Nephron progenitor cell (in vitro differentiated cells): ENCODE measurements at places on chromosomes 16 and 17.

DNA sequence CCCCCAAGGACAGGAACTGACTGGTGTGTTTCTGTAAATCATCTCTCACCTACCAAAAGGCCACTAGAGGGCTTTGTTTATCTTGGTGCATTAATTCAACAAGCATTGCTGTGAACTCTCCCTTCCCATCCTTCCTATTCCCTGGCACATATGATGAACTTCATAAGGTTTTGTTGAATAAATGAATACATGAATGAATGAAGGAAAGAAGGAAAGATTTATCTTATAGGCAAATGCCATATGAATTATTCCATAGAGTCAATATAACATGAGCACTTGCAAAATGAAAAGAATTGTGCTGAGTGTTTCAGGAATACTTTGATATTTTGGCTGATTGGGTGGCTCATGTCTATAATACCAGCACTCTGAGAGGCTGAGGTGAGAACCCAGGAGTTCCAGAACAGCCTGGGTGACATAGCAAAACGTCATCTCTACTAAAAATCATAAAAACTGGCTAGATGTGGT is 4.3 kb downstream of the SPDYE4 start:
- no peak for DNase-seq

DNA sequence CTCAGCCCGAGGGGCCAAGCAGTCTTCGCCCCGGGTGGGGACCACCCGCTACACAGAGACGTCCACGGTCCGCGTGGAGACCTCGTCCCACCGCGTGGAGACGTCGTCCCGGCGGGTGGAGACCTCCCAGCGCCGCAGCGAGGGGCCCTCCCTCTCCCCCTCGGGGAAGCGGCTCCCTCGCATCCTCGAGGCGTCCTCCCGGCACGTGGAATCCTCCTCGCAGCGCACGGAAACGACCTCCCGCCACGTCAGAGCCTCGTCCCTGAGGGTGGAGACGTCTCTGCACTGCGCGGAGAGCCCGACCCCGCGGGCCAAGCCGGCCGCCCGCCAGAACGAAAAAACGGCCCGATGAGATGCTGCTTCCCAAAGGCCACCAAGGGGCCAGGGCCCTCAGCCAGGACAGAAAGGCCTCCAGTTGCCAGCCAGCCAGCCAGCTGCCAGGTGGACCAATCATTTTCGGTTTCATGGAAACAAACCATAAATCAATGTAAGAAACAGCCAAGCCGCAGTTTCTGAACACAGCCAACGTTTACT is 424 bp downstream of the C17orf100 start:
- no peak for DNase-seq

- no peak for DNase-seq
Observed at GRCh38 chr16:24677388-24677787, 52.1 kb upstream of the TNRC6A start.

DNA sequence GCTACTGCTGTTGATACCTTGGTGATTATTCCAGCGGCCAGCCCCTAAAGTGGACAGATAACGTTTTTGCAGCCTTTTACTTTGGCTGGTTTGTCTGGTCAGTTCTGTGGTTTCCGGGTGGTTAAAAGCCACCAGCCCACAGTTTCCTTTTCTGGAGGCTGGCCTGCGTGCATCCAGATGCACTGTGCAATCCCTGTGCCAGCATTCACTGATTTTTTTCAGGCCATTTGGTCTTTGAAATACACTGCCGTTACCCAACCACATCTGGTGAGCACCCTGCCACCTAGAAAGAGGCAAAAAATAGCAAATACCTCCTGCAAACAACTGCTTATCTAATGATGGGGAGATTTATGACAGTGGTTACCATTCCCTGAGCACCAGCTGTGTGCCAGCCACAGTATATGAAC is 797 bp downstream of the NUDT7 start:
- peak; percentile 7 for DNase-seq

DNA sequence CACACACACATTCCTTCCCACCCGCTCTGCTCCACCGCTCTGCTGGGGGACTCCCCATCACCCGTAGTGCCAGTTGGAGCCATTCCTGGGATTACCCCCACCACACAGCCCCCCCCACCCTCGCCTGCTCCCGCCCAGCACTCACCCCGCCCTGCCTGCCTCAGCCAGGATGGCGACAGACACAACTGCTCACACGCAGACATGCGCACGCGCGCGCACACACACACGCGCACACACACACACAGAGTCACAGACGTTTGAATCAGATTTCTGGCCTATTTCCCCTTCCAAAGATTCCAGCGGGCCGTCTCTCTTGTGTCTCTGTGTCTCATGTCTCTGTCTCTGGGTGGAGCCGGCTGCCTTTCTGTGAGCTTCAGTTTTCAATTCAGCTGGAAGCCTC is 4.4 kb downstream of the CACNA1G start:
- DNase-seq = no peak

DNA sequence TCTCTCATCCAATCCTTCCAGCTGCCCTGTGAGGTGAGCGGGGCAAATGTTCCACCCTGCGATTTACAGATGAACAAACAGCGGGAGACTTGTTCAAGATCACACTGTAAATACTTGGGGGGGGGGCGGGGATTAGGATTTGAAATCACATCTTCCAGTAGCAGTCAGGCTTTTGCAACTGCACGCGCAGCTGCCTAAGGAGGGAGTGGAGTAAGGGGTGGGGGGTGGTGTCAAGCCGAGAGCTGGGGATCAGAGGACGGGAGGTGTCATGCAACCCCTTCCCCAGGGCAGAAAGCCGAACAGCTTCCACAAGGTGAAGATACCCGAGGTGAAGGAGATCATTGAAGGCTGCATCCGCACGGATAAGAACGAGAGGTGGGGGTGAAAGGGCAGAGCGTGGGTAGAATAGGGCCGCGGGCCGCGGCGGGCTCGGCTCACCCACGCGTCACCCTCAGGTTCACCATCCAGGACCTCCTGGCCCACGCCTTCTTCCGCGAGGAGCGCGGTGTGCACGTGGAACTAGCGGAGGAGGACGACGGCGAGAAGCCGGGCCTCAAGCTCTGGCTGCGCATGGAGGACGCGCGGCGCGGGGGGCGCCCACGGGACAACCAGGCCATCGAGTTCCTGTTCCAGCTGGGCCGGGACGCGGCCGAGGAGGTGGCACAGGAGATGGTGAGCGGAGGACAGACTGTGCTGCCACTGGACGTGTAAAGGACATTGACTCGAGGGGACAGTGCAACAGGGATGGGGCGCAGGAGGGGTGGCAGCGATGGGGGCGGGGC is 4.6 kb downstream of the WNK4 start:
- DNase-seq = no peak

GRCh38 chr17:13885550-13885949 is 183.8 kb upstream of the COX10 start:
- DNase-seq = no peak

DNA sequence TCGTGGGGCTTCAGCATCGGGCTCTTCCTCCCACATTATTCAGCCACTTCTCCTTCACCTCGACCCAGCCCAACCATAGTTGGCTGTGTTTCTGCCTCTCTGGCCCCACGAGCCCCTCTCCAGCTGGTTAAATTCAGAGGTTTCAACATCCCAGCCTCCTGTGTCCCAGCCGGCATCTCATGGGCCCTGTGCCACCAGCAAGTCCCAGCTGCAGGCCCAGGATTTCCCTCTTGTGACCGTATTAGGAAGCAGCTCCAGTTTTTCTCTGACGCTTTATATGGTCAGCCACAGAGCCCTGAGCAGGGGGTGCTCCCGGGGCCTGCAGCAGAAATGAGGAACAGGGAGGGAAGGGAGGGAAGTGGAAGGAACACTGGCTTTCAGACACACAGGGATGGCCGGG is 27.4 kb downstream of the MYH11 start:
- no peak for DNase-seq

GRCh38 chr16:4519274-4520058 is 19.1 kb downstream of the CDIP1 start:
- no peak for DNase-seq

- no peak for DNase-seq
Observed at GRCh38 chr17:50171371-50172071, 5.7 kb downstream of the SGCA start.

GRCh38 chr17:21204935-21205334 is 9.0 kb downstream of the TMEM11 start:
- DNase-seq = no peak
